Glutamatergic neuron (in vitro differentiated cells): ENCODE measurements at places on chromosomes 1 and 21.

DNA sequence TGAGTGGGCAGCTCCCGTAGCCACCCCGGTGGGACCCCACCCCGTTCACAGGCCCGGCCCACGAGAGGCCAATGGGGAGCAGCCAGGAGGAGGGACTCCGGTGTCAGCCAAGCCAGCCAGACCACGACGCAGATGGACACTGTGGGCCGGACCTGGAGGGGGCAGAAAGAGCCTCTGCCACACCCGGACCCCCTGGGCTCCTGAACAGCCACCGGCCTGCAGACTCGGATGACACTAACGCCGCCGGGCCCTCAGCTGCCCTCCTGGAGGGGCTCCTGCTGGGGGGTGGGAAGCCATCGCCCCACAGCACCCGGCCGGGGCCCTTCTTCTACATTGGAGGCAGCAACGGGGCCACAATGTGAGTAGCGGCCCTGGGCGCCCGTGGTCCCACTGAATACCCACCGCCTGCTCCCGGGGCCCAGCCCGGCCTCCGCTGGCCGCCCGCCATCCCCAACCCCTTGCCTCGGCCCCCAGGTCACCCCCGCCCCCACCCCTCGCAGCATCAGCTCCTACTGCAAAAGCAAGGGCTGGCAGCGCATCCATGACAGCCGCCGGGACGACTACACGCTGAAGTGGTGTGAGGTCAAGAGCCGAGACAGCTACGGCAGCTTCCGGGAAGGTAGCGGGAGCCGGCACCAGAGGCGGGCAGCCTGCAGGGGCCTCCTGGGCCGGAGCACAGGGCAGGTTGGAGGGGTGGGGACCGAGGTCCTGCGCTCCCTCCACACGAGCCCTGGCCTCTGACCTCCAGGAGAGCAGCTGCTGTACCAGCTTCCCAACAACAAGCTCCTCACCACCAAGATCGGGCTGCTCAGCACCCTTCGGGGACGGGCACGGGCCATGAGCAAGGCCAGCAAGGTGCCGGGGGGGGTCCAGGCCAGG lies 6.5 kb downstream of the TTLL10 start:
- no peak overlapping the region for H3K4me3 ChIP-seq
- DNase-seq, result peak; percentile 20
- H3K27me3 ChIP-seq, result peaks cover 18% of the 10 kb centered on the region
- H3K36me3 ChIP-seq, result no peaks in the 10 kb centered on the region
- H3K27ac ChIP-seq, result no peak overlapping the region

- H3K27me3 ChIP-seq, result peaks cover 41% of the 10 kb centered on the region
- peak; percentile 67 for DNase-seq
- H3K36me3 ChIP-seq, result peaks cover 25% of the 10 kb centered on the region
- peak overlapping the region; percentile 97 for H3K4me3 ChIP-seq
- H3K4me1 ChIP-seq, result peaks cover 29% of the 10 kb centered on the region
These were observed 3.0 kb downstream of the NHLH2 start for GRCh38 chr1:115837740-115838421.

- no peak overlapping the region for H3K27ac ChIP-seq
- H3K4me1 ChIP-seq, result no peaks in the 10 kb centered on the region
- H3K36me3 ChIP-seq, result no peaks in the 10 kb centered on the region
- DNase-seq, result no peak
These were observed 179.7 kb downstream of the TNFSF18 start for GRCh38 chr1:172870901-172871606.

GRCh38 chr1:33195556-33195955 lies 13.7 kb upstream of the TRIM62 start:
- H3K4me3 ChIP-seq, result no peak overlapping the region
- DNase-seq, result no peak
- H3K36me3 ChIP-seq, result peaks cover under 1% of the 10 kb centered on the region

GRCh38 chr1:3347257-3348020 lies 107.0 kb upstream of the ARHGEF16 start:
- DNase-seq, result no peak
- H3K4me3 ChIP-seq, result no peak overlapping the region
- H3K36me3 ChIP-seq, result peaks cover 11% of the 10 kb centered on the region

GRCh38 chr1:14666373-14666772 lies 67.9 kb downstream of the KAZN start:
- H3K27ac ChIP-seq, result peak overlapping the region; percentile 1
- peaks cover 5% of the 10 kb centered on the region for H3K36me3 ChIP-seq

DNA sequence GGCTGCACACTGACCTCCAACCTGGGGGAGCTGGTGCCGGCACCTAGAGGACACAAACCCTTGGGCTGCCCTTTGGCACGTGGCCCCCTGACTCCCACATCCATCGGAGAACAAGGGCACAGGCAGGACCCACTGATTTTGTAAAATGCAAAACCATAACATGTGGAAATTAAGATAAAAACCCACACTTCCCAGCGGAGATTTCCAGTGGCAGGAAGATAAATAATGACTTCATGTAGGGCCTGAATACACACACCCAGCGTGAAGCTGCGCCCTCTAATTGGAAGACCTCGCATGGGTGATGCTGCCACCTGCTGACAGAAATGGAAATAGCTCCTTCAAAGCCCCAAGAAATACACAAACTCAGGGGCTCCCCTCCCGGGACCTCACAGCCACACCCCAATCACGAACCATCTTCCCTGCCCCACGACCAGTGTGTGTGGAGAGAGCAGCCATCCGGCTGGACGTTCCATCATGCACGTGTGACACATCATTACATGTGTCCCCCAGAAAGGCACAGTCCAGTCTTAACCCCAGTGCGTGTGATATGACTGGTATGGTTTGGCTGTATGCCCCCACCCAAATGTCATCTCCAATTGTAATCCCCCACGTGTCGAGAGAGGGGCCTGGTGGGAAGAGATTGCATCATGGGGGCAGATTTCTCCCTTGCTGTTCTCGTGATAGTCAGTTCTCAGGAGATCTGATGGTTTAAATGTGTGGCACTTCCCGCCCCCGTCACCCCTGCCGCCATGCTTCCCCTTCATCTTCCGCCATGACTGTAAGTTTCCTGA lies 5.7 kb upstream of the TPRG1L start:
- peaks cover 14% of the 10 kb centered on the region for H3K4me1 ChIP-seq
- no peaks in the 10 kb centered on the region for H3K36me3 ChIP-seq
- peak; percentile 73 for DNase-seq
- H3K27me3 ChIP-seq, result peaks cover 12% of the 10 kb centered on the region

- peak; percentile 70 for DNase-seq
- no peaks in the 10 kb centered on the region for H3K36me3 ChIP-seq
- H3K27me3 ChIP-seq, result peaks cover 5% of the 10 kb centered on the region
- peaks cover 13% of the 10 kb centered on the region for H3K4me1 ChIP-seq
These were observed 9.5 kb upstream of the TNFRSF14 start for GRCh38 chr1:2546515-2547209.
